GM04504 (cell line): ENCODE measurements at places on chromosomes 5 and 9.

GRCh38 chr5:159157552-159157951 lies 51.8 kb downstream of the RNF145 start:
- no peak for DNase-seq

DNA sequence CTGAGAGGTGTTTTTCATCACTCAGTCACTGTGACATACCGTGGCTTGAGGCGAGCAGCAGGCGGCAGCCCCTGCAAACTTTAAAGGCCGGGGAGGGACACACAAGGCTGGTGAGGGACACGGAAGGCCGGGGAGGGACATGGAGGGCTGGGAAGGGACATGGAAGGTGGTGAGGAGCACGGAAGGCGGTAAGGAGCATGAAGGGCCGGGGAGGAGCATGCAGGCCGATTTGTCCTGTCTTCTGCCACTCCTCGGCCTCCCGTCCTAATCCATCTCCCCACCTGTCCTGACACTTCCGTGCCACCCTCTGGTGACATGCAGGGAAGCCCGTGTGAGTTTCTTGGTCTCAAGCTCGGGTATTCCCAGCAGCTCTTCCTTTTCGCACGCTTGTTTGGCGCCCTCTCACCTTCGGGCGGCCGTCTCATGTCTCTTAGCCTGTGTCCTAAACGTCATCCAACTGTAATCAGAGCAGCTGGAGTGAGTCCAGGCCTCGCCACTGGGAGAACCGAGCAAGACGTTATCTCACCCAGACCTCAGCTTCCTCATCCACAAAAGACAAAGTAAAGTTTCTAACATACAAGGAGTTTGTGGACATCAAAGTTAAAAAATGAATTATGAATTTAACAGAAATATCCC lies 126.5 kb downstream of the MRPL36 start:
- no peak for DNase-seq

- DNase-seq = no peak
Measured at GRCh38 chr9:126261584-126262356, 64.9 kb upstream of the MVB12B start.

- no peak for DNase-seq
Measured at GRCh38 chr5:69368458-69369339, 621 bp downstream of the AK6 start.

DNA sequence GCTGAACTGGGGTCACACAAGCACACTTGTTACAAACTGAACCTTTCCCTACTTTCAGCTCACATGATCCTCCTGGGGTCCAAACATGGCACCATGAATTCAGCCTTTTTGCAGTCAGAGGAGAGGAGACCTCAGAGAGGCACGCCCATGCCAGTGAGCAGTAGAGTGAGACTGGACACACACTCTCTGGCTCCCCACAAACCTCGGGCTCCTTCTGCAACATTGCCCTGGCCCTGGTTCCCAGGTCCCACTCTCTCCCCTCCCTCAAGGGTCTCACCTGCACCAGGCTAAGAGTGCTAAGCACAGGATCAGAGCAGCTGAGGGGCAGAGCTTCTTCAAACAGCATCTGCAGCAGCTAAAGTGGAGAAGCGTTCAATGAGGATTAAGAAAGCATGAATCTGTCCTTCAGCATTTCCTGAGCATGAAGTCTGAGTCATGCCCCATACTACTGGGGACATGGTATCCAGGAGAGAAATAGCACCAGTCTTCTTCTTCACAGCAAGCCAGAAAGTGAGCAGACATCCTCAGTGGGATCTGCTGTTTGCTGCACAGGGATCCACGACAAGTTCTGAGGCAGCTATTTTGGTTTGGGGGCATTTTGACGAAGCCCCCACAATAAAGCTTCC lies 27.2 kb downstream of the SLC35A4 start:
- DNase-seq = no peak

DNA sequence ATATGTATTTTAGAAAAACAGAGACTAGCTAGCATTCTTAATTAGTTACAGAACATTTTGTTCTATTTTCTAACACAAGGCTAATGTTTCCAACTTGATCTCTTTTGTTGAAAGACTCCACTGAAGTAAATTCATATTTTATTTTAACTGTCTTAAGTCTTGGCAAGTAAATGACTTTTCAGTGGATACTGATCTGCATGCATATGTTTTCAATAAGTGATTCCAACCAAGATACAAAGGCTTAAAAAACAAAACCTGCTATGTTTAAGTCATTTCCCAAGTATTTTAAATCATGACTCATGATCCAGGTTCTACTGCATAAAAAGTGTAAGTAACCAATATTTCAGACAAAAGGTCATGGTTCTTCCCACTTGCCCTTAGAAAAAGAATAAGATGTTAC lies 5.7 kb downstream of the CDO1 start:
- DNase-seq = peak; percentile 24

DNA sequence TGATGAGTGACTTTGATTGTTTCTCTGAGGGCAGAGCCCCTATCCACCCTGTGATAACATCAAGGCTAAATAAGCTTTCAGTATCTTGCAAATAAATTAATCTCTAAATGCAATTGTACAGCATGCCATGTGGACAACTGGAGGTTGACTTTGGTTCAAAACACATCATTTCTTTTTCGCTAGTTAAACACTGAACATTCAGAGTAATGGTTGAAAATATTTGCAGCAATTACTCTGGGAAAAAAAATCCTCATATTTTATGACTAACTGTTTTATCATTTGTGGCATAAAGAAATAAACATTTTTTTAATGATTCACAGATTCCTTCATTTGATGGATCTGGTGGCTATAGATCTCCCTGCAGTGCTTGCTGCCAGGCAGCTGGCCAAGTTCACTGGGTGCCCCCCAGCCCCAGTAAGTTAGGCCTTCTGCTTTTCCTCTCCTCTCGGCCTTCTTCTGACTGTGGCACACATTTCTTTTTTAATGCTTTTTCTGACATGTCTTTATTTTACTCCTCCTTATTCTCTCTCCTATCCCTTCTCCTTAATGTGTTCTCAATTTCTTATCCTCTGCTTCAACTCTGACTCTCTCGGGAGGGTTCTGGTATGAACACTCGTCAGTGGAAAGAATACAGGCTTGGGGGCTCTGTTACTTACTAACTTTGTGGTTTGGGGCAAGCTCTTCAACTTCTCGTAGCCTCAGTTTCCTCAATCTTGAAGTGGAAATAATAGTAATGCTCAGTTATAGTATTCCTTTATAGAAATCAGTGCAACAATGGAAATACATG lies 69.6 kb downstream of the ADAMTSL1 start:
- peak; percentile 72 for DNase-seq

GRCh38 chr5:60366489-60366888 lies 333.5 kb downstream of the DEPDC1B start:
- DNase-seq = no peak

- no peak for DNase-seq
Measured at GRCh38 chr9:7223981-7224380, 466.2 kb downstream of the KDM4C start.

DNA sequence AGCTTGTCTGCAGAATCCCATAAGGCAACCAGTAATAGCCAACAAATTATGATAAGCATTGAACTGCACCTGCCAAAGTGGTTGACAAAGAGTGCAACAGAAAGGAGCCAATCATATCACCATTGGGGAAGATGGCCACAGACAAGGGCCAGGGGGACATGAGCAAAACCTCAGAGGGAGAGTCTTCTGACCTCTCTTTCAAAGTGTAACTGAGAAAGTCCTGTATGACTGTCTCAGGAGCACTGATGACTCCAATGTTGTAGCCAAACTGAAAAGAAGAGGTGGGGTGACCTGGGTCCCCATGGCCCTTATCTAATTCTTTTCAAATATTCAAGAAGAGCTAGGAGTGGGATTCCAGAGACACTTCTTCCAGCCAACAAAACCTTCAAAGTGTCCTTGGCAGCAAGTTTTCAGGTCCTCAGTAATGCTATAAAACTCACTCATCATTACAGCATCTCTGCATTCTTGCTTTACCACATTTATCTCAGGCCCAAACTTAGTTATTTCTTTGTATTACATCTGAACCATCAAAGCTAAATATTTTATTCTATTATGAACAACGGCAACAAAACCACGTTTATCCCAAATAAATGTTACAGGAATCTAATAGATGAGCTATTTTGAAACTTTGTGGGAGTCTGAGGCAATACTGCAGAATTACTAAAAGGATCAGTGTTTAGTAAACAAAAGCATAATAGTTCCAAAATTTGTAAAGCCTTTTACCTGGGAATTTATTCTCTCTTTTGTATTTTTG lies 24.4 kb downstream of the FBLL1 start:
- DNase-seq = no peak

GRCh38 chr9:137688725-137689124 lies 69.9 kb downstream of the EHMT1 start:
- DNase-seq = no peak

DNA sequence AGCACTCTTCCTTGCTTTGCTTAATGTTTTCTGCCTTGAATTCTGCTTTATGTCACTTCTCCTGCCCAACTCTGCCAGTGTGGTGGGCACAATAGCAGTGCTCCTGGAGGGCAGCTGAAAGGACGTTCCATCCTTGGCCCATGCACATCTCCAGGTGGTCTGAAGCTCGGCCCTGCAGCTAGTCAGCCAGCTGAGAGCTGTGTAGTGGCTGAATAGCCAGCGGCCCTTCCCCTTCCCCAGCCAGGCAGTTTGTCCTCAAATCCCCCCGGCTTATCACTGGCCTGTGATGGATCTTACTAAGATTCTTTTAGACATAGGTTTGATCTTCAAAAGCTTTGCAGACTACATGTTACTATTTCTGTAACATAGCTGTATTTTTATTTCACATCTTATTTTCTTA lies 42.7 kb upstream of the ANGPTL2 start:
- no peak for DNase-seq

DNA sequence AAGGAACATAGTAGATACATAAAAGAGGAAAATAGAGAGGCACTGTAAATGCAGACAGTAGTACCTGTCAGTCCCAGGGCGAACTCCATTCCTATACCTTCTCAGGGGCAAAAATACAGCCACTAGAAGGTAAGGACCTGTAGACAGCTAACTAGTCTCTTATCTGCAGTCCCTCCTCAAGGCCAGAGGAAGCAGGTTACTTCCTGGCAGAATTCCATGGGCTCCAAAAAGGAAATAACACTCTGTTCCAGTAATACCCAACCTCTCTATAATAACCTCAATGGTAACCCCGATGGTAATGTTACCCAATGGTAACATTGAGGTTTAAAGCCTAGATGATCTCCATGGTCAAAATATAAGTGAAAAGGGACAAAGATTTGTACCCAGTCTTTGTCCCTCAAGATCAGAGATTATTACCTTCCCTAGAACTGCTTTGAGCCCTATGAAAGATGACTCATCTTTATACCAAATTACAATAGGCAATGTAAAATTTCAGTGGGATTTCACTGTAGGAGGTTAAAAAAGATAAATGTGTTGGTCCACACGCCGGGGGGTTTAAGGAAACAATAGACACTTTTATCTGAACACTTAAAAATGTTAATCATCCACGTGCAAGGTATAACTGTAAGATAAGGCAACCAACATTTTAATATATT lies 113.0 kb downstream of the DENND1A start:
- DNase-seq = no peak

GRCh38 chr9:127776195-127776923 lies 2.1 kb downstream of the SH2D3C start:
- no peak for DNase-seq
